ENCODE measurements at places on chromosomes 6 and 20.

DNA sequence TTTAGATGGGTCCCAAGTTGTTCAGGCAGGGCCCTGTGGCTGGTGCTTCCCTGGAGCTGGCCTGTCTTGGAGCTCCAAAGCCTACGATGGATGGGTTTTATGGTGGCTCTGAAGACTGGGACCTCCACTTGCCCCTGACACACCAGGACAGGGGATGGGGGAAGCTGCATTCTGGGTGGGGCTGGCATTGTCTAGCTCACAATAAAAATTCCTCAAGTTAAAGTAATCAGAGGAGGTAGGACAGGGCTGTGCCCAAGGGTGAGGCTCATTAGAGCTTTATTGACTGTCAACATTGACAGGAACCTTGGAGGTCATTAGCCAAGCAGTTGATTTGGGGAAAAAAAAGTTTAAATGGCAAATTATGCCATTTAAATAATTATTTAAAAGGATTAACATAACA lies 35.7 kb downstream of the TFAP2C start:
- no peak for DNase-seq

DNA sequence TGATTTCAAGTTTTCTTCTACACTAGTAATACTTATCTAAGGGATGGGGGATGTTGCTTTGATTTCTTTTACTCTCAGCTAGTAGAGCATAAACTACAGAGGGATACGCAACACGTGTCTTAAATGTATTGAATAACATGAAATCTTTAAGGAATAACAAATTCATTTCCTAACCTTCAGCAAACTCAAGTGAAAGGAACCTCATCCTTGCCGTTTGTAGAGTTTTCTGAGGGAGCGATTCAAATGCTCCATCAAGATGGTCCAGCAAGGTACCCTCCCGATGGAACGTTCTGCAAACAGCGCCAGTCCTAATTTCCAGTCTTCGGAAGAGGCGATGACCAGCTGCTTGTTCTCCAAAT lies 95.4 kb upstream of the RIN2 start:
- no peak for DNase-seq

DNA sequence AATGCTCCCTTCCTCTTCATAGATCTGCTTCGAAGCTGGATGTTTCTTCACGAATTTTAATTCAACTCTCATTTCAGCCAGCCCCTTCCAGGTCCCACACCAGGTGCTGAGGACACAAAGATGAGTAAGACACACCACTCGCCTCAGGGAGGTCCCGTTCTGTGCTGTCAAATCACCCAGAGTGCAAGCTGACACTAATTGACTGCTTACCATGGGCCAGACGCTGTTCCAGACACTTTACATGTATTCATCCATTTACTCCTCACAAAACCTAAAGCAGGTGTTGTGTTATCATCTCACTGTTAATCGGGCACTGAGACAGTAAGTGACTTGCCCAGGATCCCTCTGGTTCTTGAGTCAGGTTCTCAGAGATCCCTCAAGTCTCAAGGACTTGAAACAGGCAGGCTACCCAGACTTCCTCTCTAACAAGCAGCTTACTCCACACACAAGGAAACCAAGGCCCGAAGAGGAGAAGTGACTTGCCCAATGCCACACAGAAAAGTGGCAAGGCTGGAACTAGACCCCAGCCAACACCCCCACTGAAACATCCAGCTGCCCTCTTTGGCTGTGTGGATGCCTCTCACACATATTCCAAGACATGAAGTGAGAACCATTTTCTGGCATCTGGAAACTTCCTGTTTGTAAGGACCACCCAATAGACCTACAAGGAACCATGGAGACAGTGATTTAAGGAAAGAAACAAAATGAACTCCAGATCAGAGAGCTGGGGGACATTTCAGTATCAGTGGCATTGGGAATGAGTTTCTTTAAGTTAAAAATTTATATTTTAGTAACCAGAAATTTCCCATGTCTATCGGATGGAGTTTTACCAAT lies 174.5 kb downstream of the CDC5L start:
- no peak for DNase-seq

DNA sequence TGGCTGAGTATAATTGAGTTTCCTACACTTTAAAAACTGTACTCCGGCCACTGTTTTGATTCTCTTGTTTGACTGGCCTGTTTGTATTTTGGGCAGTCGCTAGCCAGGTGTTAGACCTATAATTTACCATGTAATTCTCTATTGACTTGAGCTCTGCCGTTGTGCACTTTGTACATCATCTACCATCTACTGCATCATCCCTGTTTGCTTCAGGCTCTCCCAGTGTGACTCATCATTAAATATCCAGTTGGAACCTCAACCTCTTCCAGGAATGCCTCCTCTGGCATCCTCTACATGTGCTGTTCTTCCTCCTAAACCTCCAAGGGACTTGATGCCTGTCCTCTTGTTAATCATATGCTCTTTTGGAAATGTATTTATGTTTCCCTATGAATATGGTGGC lies 72.3 kb downstream of the FARS2 start:
- DNase-seq: no peak

- DNase-seq: no peak
Observed at GRCh38 chr6:35275744-35276260, 16.3 kb downstream of the ZNF76 start.

DNA sequence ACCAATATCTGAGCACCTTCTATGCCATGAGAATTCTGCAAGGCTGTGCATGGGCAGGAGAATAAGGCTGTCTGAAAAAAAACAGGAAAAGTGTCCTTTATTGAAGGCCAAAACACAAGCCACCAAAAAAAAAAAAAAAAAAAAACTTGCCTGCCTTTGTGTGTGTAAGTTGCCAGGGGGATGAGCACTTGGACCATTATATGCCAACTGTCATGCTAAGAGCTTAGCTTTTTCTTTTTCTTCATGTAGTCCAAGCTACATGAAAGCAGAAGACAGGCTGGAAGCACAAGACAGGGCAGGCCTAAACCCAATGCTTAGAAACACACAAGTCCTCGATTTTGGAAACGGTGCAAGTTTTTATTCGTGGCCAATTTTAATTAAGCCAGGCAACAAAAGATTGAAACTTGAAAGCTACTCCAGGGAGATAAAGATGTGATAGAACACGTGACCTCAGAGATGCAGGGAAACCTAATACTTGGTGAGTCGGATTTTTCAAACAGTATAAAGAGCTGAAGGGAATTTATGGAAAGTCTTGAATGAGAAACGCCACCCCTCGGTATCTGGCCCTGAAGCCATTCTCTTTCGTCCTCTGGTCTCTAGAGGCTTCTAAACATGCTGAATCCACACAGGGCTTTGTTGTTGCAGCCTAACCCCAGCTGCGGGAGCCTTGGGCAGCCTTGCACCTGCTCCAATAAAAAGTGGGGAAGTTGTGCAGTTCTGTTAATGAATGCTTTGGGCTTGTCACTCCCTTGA lies 8.6 kb downstream of the BMP7 start:
- DNase-seq: peak; percentile 53

GRCh38 chr20:44126445-44126844 lies 60.5 kb downstream of the JPH2 start:
- no peak for DNase-seq

DNA sequence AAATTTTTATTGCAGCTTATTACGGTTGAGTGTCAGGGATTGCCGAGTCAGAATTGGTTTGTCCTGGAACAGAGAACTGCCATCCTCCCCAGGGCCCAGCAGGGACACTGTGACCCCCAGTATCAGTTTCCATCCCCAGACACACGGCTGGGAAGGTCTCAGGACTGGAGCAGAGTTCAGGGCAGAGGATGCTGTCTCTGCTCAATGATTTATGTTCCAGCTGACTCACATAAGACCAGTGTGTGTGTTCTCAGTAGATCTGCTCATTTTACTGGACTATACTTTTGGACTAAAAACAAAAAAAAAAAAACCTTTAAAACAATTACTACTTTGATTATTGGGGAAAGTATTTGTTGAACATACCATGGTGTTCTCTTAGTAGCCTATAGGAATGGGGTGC lies 44.2 kb downstream of the FNDC1 start:
- no peak for DNase-seq

- no peak for DNase-seq
Observed at GRCh38 chr6:22657352-22657980, 88.1 kb downstream of the HDGFL1 start.

DNA sequence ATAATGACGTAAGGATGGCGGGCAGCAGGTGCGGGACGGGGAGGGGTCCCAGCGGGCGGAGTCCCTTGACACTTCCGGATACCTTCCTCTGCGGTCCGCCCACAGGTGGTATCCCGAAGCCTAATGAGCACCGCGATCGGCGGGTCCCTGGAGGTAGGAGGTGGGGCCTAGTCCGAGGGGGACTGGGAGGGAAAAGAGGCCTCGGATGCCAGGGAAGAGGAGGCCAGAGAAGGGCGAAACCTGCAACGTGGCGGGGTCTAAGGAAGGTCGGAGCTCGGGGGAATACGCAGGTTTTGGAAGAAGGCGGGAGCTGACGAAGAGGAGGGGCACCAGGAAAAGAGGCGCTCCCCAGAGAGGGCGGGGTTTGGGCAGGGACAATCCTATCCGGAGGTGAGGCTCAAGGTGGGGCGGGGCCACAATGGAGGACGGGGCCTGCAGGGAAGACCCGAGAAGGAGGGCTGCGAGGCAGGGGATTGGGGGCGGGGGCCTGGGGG lies 3.7 kb downstream of the PRSS16 start:
- peak; percentile 98 for DNase-seq

DNA sequence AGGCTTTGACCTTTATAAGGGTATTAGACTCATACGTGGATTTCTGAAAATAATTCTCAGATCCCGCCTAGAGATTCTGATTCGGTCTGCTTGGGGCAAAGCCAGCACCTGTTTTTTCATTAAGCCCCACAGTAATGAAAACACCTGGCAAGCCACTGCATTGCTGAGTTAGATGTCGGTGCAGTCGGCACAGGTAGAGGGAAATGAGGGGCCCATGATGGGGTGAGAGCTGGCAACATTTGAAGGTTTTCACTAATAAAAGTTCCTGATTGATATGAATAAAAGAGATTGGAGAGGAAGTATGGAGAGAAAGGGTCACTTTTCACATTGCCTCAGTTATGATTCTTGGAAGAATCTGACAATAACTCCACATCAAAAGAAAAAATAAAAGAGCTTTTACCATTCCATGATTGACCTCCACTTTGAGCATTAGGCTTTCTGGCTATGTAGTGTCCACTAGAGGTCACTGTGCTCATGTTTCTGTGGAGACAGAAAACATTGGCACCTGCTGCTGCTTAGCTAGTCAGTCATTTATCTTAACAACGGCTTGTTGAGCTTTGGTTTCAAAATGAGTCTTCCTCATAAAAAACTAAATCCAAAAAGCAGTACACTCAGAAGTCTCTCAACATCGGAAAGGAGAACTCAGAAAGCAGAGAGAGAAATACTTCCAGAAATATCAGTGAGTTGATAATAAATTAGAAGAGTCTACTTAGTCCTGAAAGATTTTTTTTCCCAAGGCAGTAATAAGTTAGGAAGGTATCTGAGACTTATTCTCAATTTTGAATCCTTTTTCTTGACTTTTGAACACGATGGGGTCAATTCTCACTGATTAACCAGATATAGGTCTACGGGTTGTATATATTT lies 53.3 kb upstream of the KLHL31 start:
- peak; percentile 76 for DNase-seq

- DNase-seq: no peak
Observed at GRCh38 chr6:33957131-33957891, 153.5 kb upstream of the MLN start.

- no peak for DNase-seq
Observed at GRCh38 chr6:19857703-19858102, 20.5 kb downstream of the ID4 start.

DNA sequence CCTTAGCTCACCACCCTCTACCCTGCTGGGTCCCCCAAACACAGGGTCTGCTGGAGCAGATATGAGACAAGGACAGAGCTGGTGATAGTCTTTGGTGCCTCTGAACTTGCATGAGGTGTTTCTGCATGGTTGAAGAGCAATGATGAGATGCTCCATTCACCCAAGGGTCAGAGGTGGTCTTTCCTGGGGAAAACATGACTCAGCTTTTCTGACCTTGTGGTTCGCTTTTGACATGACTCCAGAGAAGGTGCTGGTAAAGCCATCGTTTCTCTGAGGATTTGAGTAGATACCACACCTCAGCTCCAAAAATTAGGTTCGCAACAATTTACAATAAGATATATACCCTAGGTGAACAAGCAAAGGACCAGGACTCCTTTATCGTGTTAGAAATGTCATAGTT lies 304.8 kb downstream of the DHX35 start:
- no peak for DNase-seq

DNA sequence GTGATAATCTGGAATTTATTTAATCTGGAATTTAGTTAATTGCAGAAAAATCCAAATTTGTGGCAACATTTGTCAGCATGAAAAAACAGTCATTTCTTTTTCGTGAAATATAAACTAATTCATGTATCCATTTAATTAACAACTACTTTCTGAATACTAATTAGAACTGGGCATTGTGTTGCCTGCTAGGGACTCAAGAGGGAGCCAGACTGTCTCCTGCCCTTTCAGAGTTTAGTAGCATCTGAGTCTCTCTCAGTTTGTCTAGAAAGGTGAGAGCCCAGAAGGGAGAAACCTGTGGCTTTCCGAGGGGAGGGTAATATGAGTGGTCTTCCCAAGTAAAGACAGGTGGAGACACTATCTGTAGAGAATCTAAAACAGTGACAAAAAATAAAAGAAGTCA lies 210.9 kb upstream of the HDDC2 start:
- no peak for DNase-seq

DNA sequence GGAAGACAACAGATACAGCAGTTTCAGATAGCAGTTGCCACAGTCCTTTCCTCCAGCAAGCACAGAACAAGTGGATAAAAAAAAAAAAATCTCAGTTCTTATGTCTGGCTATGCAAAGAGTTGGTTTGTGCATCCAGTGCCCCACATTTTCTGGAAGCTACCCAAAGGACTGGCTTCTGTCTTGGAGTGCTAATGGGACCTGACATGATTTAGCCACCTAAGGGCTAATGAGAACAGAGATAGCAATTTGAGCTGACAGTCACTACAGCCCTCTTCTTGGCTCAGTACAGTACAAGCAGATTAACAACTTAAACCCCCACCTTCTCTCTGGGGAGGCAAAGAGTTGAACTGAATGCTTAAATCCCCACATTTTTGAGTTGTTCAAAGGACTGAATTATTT lies 976.8 kb downstream of the TBC1D32 start:
- DNase-seq: no peak

DNA sequence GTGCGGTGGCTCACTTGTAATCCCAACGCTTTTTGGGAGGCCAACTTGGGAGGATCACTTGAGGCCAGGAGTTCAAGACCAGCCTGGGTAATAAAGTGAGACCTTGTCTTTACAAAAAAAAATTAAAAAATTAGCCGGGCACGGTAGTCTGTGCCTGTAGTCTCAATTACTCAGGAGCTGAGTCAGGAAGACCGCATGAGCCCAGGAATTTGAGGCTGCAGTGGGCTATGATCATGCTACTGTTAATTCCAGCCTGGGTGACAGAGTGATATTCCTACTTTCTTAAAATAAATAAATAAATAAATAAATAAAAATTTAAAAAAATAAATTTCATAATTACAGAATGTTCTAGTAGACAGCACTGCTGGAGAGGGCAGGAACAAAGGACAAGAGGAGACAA lies 62.4 kb downstream of the DST start:
- no peak for DNase-seq
